ENCODE measurements at places on chromosomes 12 and 14.

GRCh38 chr12:13505224-13505623 is 308.7 kb downstream of the EMP1 start:
- no peak for DNase-seq

DNA sequence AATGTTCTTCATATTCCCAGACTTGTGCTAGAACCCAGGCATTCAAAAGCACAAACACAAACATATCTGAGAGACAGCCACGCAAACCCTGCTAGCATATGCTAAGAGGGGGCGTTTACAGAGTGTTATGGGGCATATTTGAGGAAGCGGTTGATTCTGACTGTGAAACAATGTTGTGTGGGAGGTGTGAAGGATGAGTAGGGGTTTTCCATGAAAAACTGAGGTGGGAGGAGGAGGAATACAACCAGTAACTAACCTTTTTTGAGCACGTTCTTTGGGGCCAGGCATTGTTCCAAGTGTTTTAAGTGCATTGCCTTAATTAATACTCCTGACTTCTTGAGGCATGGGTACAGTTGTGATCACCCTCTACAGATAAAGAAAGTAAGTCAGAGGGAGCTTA is 499.5 kb downstream of the AACS start:
- DNase-seq = no peak

- no peak for DNase-seq
Measured at GRCh38 chr14:29465095-29465494, 462.6 kb downstream of the PRKD1 start.

DNA sequence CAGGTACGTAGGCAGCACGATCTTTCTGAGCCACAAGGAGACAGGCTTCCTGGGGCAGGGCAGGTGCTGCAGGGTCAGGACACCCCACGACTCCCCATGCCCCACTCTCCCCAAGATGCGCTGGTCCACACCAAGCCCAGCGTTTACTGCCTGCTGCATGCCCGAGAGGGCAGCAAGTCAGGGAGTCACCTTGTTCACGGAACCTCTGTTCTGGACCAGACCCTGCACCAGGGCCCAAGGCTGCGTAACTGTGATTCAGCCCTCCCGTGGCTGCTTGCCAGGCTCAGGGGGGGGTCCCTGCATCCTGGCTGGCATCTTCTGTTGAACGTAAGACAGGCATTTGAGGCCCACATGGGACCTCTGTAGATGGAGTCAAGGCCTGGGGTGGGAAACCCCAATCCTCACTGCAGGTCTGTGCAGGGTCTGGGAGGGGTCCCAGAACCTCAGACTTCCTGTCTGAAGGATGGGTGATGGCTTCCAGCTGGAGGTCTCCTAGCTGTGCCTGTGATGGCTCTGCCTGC is 228.6 kb upstream of the RTL1 start:
- DNase-seq = peak; percentile 77

DNA sequence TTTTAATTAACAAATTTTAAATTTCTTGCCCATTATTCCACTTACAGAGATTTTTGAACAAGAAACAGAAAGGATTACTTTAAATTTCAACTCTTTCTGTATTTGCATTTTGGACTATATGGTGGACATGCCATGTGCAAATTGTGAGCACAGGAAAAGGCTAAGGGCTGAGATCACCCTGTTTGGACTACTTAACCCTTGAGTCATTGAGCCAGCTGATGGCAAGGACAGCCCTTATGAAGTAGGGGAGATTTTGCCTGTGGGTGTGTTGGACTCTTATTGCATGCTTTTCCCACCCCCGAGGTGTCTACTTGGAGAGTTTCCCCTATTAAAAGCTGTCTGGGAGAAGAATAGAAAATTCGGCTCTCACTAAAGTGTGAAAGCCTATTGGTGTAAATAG is 17.2 kb downstream of the DERA start:
- DNase-seq = no peak

GRCh38 chr14:76921088-76921399 is 94.8 kb downstream of the LRRC74A start:
- no peak for DNase-seq

DNA sequence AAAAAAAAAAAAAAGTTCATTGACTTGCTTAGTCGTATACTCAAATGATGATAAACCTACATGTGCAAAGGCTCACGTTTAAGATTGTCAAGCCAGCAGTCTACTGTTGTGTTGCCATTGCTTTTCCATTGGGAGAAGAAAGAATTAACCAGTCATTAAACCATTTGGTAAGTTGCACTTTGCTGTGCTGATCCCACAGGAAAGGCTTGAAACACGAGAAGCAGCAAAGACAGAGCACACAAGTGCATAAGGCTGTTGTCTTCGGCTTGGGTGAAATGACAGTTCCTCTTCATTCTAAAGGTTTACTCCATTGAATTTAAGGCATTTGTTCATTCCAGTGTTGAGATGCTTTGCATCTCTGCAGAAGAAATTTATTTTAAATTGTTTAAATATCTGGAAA is 50.1 kb downstream of the ZC3H14 start:
- no peak for DNase-seq

DNA sequence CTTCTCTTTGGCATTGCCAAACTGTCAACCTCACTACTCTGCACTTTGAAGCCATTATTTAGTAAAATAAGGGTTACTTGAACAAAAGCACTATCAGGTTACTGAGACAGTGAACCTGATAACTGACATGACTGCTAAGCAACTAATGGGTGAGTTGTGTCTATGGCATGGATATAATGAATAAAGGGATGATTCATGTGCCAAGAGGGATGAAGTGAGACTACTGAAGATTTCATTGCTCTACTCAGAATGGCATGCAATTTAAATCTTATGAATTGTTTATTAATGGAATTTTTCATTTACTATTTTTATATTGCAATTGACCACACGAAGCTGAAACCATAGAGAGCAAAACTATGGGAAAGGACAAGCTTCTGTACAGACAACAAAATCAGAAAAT is 74.4 kb downstream of the CEP128 start:
- no peak for DNase-seq

- no peak for DNase-seq
Measured at GRCh38 chr14:53952533-53952932, 4.1 kb downstream of the BMP4 start.

GRCh38 chr12:77324763-77325468 is 259.5 kb upstream of the E2F7 start:
- peak; percentile 91 for DNase-seq

DNA sequence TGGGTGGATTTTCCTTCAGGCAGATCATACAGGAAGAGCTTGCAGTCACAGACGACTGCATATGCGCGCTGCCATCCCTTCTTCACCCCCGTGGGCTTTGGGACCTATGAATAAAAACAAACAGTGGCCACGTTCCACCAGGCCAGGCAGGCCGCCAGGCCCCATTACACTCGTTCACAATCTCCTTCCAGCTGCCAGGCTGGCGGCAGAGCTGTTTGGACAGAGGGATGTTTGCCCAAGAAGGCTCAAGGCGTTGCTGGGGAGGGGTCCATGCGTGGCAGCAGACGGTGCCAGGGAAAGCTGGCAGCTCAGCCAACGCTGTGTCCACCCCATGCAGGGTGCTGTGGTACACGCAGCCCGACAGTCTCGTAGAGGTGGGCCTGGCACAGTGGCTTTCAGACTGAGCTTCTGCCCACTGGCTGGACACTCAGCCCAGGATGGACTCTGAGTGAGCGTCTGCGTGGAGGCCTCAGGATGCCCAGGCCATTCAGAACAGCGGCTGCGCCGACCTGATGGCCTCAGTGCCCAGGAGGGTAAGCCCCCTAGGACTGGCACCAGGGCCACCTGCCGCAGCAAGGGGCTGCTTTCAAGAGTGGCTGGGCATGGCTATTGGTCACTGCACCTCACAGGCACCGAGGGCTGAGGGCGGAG is 27.5 kb downstream of the AMN start:
- DNase-seq = no peak

GRCh38 chr12:124388679-124389137 is 93.8 kb downstream of the RFLNA start:
- no peak for DNase-seq

- no peak for DNase-seq
Measured at GRCh38 chr12:107929436-107929835, 154.9 kb downstream of the ASCL4 start.

DNA sequence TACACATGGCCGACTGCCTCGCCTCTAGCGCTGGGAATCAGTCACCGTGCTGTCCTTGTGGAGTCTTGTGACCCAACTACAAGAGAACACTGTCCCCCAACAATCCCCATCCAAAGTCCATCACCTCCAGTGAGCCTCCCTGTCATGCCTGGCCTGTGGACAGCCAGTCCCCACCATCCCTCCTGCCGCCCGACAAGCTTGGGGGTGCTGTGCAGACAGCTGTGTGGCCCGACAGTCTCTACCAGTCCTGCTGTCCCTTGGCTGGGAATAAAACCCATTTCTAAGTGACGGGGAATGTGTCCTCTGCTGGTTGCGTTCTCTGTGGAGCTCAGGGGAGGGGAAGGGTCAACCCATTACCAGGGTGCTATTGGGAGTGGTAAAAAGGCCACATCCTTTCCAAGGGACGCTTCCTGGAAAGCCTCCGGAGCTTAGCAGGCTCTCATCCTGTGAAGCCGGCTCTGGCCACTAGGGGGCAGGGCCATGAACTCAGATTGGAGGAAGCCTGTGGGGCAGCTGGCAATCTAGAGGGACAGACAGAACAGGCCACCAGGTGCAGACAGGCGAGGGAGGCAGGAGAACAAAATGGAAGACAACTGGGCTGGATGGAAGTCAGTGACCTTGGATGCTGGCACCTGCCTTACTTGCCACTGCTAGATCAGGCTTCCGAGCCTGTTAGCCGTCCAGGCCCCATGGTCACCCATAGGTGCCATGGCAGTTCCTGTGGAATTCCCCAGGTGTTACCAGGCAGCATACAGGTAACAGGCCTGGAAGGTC is 12.0 kb upstream of the BLTP3B start:
- no peak for DNase-seq

- DNase-seq = no peak
Measured at GRCh38 chr12:102824218-102824835, 92.7 kb downstream of the PAH start.

DNA sequence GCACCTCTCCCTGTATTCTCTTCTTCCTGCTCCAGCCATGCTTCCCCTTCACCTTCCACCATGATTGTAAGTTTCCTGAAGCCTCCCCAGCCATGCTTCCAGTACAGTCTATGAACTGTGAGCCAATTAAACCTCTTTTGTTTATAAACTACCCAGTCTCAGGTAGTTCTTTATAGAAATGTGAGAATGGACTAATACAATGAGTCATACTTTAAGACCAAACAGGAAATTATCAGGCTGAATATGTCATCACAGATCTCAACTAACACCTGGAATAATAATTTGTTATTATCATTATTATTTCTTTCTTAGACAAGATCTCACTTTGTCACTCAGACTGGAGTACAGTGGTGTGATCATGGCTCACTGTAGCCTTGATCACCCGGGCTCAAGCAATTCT is 85.4 kb downstream of the KCNMB4 start:
- DNase-seq = no peak

DNA sequence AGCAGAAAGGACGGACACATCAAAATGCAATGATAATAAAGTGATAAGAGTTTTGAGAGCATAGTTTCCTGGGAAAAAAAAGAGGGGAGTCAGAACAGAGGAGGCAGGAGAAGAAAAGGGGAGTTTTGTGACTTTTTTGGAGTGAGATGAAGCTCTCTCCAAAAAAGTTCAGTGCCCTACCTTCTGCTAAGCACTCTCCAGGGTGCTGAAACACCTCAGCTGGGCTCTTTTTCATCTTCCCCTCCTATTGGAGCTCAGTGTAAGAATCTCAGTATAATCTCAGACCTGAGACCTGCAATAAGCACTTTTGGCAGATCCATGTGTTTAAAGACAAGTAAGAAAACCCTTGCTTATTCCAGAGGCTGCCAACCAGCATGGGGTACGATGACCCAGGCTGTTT is 58.9 kb upstream of the SRRM4 start:
- DNase-seq = no peak

DNA sequence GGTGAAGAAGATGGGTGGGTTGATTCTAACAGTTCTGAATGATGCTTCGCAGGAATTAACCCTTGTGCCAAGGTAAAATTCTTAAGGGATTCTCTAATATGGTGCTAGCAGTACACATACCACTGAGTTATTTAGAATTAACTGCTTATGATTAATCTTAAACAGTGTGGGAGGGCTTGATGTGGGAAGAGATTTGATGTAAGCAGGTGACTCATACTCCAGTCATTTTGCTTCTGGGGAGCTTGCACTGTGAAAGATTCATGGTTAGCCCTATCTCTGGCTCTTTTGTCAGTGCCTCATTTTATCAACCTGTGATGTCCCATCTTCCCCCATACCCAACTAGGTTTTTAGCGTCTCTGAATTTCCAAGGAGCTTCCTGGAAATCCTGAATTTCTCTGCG is 83.8 kb downstream of the NRXN3 start:
- no peak for DNase-seq

DNA sequence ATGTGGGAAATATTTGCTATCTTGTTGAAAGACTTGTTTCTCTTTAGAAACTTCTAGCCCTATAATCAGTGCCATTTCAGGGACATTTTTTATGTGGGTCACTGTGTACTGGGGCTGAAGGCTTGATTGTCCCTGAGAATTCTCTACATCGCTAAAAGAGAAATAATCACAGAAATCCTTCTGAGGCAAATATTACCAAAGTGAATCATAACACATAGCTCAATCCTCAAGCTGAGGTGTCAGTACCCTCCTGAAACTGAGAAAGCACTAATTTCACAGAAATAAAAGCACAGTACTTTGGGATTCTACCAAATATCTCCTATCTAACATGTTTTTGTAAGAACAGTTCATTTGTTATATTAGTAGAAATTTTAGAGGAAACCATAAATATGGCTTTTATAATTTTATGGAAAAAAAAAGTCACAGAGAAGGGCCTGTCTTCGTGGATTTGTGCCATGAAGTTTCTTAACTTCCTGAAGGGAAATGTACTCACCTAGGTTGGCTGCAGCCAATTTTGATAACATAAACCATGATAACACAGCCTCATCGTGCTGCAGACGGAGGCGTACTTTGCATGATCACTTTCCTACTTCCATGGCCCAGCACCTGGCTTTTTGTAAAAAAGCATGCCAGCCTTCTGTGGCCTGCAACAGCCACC is 163.7 kb upstream of the HIF1A start:
- DNase-seq = no peak

- no peak for DNase-seq
Measured at GRCh38 chr14:91956616-91957015, 9.1 kb upstream of the FBLN5 start.

DNA sequence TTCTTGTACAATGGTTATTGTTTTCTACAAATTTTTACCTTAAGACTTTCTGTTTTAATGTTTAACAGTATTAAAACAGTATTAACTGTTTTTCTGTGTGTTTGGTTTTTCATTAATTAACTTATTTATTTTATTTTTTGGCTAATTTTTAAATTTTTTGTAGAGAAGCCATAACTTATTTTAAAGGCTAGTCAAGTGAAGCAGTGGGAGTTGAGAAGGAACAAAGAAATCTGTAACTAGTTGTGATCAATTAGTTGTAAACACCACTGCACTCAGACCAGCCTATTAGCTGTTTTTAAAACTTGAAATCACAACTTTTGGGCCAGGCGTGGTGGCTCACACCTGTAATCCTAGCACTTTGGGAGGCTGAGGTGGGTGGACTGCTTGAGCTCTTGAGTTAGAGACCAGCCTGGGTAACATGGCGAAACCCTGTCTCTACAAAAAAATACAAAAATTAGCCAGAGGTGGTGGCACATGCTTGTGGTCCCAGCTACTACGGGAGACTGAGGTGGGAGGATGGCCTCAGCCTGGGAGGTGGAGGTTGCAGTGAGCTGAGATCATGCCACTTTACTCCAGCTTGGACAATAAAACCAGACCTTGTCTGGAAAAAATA is 50.9 kb upstream of the HECTD1 start:
- DNase-seq = no peak

- no peak for DNase-seq
Measured at GRCh38 chr14:65010211-65010931, 23.7 kb downstream of the FNTB start.
